Memory B cell (primary cell): ENCODE measurements at places on chromosomes 1 and 21.

GRCh38 chr1:198771563-198772153, 132.8 kb downstream of the PTPRC start:
- no peak for DNase-seq

DNA sequence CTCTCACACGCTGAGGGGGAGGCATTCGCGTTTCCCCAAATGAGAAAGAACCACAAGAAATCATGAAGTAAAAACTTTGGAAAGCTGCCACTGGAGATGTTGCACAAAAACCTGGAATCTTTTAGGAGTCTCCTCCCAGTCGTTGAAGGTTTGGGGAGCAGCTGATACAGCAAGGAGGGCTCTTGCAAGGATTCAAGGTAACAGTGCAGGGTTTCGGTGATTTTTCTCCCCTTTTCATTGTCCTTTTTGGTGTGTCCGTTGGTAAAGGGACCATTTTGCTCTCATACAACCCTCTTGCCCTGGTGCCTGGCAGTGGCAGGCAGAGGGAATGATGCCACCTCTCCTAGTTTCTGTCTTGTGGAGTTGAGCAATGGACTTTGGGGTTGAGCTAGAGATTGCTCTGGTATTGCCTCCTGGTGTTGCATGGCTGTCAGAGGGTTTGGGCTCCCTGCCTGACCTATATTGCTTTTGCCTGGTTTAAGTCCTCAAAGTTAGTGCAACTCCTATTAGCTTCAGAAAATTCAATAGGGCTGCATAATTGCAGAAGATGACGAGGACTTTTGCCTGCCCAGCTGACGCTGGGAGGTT, 872 bp downstream of the BRINP2 start:
- DNase-seq: no peak

DNA sequence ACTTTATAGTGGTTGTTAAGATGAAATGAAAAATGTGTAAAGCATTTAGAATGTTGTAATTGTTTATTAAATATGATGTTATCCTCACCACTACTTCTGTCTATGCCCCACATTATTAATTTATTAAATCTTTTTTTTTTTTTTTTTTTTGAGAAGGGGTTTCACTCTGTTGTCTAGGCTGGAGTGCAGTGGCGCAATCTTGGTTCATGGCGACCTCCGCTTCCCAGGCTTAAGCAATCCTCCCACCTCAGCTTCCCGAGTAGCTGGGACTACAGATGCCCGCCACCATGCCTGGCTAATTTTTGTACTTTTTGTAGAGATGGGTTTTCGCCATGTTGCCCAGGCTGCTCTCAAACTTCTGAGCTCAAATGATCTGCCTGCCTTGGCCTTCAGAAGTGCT, 7.5 kb downstream of the KCNA10 start:
- DNase-seq: no peak

GRCh38 chr1:98677288-98677687, 15.8 kb downstream of the SNX7 start:
- no peak for DNase-seq

GRCh38 chr1:208909011-208909984, 665.1 kb upstream of the PLXNA2 start:
- DNase-seq: no peak

- DNase-seq: peak; percentile 31
These were observed 910 bp downstream of the RUNX1 start for GRCh38 chr21:35048183-35048601.

- DNase-seq: no peak
These were observed 1.7 kb downstream of the FAM78B start for GRCh38 chr1:166164995-166165660.

DNA sequence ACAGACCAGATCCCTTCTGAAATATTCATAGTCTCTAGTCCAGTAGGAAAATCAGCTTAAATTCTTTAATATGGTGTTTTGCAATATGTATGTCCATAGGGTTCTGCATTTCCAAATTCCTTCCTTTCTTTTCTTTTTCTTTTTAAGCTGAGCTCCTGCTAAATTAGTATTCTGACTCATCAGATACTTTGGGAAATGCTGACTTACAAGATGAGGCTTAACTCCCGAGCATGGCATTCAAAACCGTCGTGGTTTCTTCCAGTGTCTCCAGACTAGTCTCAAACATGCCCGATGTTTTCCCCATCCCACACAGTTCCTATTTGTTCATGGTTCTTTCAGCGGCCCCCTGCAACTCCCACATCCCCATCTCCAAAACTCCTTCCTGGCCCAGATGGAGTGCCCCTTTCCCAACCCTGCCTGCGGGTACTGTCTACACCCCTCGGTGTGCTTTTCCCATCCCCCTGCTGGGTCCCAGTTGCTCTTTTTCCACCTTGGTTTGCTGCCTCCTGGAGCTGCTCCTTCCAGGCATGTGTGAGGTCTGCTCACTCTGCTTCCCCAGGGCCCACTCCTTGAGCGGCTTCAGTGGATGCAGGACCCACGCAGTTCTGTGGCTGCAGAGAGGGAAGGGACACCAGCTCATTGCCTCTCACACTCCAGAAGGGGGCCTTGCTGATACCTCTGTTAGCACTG, 19.5 kb upstream of the ETV3 start:
- no peak for DNase-seq

DNA sequence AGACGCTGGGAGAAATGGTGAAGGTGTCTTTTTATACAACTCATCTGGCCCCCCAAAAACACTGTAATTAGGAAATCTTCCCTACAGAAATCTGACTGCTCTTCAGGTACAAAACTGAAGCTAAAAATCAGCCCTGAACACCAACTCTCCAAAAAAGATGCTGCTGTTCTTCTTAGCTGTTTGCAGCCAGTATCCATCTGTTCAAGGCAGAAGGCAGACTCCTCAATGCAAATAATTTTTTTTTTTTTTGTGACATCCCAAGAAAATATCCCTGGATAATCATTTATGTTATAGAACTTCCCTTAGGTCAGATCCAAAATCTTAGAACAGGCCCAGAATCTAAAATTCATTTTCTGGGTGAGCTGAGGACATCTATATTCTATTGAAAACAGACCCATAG, 36.5 kb downstream of the TRIT1 start:
- no peak for DNase-seq

DNA sequence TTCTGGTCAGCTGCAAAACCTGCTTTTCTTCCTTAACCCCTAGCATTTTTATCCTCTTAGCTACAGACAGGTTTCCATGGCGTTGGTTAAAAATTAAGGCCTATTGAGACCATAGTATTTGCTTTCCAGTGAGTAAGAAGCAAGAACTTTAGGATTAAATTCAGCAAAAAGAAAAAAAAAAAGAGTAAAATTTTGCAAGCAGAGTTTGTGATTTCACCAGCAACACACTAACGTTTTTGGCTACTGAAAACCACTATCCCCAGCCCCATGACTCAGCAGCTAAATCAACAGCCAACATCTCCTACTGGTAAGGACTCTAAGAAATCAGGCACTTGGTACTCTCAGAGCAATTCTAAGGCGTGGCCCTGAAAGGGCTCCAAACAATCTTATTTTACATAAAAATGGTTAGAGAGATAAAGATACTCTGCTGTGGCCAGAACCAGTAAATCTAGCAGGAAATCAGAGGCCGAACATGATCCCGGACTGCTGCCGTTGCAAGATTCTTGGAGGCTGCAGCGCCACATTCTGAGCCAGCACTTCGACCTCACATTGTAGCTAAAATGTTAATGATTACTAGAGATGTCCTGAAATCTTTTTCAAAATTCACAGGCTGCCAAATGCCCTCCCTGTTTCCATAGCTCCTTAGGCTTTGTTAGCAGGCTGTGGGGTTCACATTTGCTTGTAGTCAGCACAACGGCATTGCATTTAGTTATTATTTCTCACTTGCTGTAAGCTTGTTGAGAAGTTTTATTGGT, 1.6 kb upstream of the ENO1 start:
- DNase-seq: no peak

DNA sequence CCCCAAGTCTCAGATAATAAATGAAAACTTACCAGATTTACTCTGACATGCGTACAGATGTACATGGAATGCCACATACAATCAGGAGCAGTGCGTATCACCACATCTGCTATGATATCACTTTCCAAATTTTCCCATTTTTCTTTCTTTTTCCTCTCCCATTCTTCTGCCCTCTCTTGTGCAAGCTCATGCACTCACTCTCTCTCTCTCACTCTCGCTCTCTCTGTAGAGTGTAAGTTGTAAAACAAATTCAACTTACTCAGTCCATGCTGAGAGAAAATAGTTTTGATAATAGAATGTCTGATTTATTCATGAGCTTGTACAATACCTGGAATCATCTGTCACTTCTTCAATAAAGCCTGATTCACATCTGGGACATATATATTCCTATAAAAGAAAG, 35.3 kb downstream of the RNF115 start:
- no peak for DNase-seq

DNA sequence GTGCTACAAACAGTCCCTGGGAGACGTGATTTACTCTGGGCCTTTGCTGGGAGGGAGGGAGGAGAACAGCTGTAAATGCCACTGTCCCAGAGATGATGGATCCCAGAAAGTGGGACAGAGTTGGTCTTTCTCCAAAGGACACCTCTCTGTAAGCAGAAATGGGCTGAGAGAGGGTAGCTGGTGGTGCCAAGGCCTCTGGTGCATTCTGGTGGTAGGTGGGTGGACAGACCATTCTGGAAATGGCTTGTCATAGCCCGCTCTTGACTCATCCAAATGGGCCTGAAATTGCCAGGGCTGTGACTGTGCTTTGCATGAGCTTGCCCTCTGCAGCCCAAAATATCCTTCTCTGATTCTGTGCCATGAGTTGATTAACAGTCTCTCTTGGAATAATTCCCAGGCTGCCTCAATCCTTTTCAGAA, 36.1 kb downstream of the CCDC185 start:
- no peak for DNase-seq

DNA sequence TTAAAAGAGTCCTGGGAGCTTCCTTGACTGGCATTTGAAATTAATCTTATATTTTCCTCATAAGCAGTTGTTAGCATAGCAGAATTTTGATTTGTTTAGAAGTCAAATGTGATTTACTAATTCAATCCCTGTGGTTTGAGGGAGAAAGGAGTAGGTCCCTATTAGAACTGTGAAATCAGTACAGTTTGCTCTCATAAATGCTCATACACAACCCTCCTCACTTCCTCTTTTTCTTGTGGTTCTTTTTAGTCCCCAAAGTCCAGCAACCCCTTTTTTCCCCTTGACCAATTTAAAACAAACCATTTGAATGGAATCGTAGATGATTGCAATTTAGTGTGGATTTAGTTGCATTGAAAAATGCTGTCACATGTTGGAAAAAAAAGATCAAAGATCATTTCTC, 9.2 kb upstream of the IFI44 start:
- DNase-seq: no peak

GRCh38 chr1:192610112-192610889, 25.6 kb upstream of the RGS13 start:
- peak; percentile 41 for DNase-seq

DNA sequence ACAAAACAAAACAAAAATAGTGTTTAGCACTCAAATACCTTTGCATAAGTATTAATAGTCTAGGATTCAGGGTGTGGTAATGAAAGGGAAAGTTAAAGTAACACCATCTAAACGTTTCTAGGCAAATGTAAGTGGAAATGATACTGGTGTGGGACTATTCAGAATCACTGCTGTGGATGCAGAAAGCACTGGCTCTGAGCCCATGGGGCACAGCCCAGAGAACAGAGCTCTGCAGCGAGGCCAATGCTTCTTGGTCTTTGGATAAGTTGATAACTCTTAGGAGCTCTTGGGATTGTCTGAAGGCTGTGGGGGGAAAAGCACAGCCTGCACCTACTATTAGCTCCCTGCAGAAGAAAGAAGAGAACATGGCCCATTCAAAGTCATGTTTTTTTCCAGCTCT, 21.4 kb upstream of the DNM3 start:
- DNase-seq: no peak

- DNase-seq: no peak
These were observed 50.0 kb downstream of the YARS1 start for GRCh38 chr1:32767156-32767555.

DNA sequence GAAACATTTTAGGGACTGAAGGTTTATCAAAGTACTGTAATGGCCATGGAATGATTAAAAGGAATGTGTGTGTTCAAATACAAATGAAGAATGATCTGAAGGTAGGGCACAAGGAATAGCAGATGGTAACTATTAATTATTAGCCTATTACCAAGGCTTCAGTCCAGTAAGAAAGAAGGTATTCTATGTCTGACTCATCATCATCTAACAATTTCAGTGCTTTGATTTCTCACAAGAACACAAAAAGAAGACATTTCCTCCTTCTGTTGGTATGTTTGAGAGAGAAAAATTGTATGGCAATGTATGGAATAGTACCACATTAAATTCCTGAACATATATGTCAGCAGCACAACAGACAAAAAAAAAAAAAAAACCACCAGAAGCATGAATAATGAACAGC, 57.5 kb downstream of the TYW3 start:
- no peak for DNase-seq

- DNase-seq: no peak
These were observed 6.2 kb downstream of the TMEM35B start for GRCh38 chr1:34978921-34979320.

DNA sequence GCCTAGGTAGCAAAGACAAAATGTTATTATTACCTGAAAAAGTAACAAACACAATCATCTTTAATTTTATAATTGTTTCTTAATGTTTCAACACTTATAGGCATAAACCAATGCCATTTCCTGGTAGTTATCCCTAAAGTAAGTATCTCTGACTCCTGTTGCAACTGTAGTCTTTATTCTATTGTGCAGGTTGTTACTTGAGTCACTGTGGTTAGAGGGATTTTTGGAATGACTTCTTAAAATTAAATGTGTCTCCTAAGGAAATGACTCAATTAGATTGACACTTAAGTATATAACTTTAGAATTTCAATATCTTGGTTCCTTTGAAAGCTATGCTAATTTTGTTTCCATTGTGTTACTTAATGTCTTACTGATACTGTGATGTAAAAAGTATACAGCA, 143.9 kb downstream of the PHTF1 start:
- no peak for DNase-seq

DNA sequence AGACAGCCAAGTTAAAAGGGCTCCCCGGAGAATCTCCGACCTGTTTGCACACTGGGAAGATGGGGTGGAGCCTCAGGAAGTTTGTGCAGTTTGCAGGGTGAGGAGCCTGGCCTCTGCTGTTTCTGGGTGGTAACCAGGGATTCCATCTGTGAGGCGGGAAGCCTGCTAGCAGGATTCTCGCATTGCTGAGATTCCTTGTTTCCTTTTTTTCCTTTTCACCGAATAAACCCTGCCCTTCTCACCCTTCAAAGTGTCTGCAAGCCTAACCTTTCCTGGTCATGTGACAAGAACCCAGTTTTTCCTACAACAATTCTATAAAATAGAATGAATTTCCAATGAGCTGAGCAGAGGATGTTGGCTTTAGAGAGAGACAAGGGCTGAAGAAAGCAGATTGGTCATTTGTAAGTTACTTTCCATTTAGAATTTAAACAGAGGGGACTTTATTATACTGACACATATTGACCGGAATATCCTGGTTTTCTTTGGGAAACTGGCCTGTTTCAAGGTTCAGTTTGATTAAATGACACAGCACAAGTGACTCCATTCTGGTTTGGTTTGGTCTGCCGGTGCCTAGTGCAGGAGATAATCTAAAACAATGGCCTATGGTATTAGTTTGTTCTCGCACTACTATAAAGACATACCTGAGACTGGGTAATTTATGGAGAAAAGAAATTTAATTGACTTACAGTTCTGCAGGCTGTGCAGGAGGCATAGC, 48.7 kb upstream of the DNAH14 start:
- no peak for DNase-seq

- DNase-seq: no peak
These were observed 40.6 kb downstream of the NVL start for GRCh38 chr1:224289396-224289795.

GRCh38 chr1:160189649-160190625, at the start of gene CASQ1:
TSS of gene CASQ1 (plus strand) at chr1:160190575. CDS start at chr1:160190752, 177 bp downstream.
- no peak for DNase-seq
